ENCODE measurements at places on chromosomes 6 and 20.

- DNase-seq, result peak; percentile 46
Observed at GRCh38 chr6:135851442-135852271, at the start of gene PDE7B. TSS of gene PDE7B (plus strand) at chr6:135851701.

- DNase-seq, result no peak
Observed at GRCh38 chr20:50799890-50800550, 5.2 kb downstream of the BCAS4 start.

GRCh38 chr6:88535306-88535705 lies 369.2 kb upstream of the CNR1 start:
- no peak for DNase-seq

DNA sequence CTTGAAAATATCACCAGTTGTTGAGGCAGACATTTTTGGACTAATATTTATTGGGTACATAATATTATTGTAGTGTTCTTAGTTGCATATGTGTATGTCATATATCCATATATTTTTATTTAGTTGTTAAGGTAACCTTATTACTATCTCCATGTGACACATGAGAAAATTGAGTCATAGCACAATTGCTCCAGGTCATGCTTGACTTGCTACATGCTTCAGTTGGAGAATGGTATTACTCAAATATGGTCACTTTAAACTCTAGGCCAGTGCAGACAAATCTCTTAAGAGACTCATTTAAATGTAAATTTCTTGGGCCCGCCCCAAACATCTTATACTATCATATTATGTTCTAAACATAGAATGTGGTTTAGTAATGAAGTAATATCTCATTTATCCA lies 246.1 kb downstream of the RIMS1 start:
- no peak for DNase-seq

- DNase-seq, result no peak
Observed at GRCh38 chr6:146741609-146742008, 142.8 kb downstream of the ADGB start.

GRCh38 chr6:502761-503160 lies 111.2 kb downstream of the IRF4 start:
- DNase-seq, result no peak

GRCh38 chr6:20575125-20575524 lies 40.9 kb downstream of the CDKAL1 start:
- no peak for DNase-seq

DNA sequence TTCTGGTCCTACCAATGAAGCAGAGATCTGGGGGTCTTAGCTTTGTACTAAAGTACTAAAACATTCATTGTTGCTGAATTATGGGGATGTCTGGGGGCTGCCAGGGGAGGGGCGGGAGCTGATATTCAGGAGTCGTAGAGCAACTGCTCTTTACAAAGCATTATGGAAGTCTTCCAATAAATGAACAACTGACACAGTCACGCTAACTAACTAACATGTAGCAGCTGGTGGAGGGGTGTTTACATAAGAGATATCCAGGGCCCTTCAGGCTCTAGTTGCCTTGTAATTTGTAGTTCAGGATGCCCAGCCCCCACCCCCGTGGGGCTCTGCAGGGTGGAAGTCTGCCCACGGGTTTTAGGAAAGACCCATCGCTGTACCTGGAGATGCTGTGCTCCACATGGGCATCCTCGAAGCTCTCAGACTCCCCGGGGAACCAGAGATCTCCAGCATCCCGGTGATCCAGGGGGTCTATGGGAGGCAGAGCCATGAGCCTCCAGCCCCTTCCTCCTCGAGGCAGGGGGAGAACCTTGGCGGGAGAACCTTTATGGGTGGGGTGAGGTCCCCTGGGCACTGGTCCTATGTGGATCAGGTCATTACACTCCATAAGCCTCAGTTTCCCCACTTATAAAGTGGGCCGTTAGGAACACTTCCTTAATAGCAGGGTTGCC lies 3.4 kb downstream of the TREM2 start:
- no peak for DNase-seq

DNA sequence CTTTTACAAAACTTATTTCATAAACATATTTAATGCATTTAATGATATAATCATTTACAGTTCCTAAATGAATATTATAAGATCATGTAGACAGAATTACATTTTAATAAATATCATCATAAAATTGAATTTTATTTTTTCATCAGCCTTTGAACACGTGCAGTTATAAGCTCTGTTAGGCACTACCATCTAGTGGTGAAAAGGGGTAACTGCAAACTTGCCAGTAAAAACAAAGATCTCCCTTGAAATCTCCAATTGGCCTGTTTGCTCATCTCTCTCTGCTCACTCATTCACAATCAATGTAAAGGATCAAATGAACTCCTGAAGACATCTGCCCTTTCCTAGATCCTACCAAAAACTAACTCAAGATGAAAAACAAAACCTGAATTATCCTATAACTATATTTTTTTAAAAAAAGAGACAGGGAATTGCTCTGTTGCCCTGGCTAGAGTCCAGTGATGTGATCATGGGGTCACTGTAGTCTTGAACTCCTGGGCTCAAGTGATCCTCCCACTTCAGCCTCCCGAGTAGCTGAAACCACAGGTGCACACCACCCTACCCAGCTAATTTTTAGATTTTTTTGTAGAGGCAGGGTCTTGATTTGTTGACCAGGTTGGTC lies 31.7 kb downstream of the SAMHD1 start:
- DNase-seq, result peak; percentile 75

GRCh38 chr20:36461600-36462439 lies 79.5 kb upstream of the MYL9 start:
- DNase-seq, result peak; percentile 47

GRCh38 chr6:47241742-47242482 lies 67.8 kb downstream of the TNFRSF21 start:
- DNase-seq, result no peak

- DNase-seq, result no peak
Observed at GRCh38 chr6:138468320-138469015, 30.8 kb downstream of the NHSL1 start.

GRCh38 chr20:10236540-10237533 lies 18.2 kb downstream of the SNAP25 start:
- DNase-seq, result no peak

DNA sequence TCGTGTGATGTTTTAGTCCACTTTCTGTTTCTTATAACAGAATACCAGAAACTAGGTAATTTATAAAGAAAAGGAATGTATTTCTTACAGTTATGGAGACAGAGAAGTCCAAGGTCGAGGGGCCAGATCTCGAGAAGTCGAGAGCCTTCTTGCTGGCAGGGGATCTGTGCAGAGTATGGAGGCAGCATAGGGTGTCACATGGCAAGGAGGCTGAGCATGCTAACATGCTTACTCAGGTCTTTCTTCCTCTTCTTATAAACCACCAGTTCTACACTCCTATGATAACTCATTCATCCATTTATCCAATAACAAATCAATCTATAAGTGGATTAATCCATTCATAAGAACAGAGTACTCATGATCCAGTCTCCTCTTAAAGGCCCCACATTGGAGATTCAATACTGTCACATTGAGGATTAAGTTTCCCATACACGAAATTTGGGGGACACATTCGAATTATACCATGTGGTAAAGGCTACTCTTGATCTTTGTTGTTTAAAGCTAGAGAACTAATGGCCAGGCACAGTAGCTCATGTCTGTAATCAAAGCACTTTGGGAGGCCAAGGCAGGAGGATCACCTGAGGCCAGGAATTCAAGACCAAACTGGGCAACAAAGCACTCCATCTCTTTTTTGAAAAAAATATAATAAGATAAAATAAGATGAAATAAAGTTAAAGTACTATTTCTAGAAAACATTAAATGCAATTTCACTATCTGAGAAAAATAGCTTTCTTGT lies 2.1 kb downstream of the GOPC start:
- DNase-seq, result no peak

DNA sequence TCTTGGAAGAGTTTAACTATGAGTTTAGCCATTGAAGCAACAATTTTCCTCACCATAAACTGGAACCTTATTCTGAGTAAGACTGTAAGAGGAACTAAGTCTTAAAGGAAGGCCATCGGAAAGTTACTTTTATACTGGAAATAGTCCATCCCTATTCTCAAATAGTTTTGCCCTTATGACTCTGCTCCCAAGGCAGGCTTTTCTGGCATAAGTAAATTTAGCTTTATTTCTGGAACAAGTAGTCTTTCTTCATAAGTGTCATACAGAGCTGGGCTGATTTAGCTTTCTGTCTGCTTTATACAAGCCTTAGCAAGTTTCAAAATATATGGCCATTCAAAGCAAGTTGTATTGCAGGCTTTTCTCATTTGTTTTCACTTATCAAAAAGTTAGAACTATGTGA lies 328.1 kb downstream of the HACE1 start:
- DNase-seq, result no peak

DNA sequence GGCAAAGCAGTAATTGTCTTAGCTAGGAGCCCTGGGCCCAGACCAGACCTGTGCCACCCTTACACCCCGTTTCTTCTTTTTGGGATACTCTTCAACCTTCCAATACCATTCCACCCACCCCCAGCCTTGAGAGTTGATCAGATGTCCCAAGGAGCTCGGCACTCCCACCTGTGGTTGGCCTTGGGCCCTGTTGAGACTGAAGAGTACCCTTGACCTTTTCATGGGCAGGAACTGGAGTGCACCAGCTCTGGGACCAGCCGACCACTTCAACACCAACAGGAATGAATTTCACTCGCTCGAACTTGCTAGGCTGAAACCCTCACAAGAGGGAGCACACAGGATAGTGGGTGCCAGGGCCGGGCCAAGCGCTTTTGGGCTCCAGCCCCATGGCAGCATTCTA lies 273.6 kb downstream of the PHACTR1 start:
- no peak for DNase-seq

- no peak for DNase-seq
Observed at GRCh38 chr6:165562421-165563090, 100.5 kb downstream of the PDE10A start.

DNA sequence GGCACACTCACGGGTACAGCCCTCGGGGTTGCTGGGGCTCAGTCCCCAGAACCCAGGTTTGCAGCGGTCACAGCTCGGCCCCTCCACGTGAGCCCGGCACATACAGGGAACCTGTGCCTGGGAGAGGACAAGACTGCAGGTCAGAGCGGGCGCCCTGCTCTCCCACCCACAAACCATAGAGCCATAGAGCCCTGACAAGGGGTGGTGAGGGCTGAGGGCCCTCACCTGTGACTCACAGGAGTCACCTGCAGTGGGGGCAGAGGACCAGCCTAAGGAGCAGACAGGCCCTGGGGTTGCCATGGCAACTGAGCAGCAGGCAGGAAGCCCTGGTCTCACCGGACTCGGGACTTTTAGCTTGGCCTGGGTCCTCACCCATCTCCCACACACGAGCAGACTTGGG lies 30.8 kb downstream of the LAMA5 start:
- no peak for DNase-seq

DNA sequence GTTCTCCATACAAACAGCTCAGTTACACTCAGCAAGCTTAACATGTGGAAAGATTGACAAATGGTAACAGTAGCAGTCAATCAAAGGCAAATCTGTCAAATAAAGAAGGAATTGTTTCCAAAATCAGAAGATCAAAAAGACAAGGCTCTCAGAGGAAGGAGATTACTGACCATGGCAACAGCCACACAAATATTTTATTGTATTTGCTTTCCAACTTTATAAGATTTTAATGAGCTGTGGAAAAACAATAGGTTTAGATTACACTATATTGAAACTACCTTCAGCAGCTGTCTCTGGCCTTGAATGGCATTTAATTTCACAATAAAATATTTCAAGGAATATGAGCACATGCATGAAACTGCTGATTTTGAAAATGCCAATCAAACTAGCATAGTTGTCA lies 1143.9 kb upstream of the GJE1 start:
- no peak for DNase-seq

GRCh38 chr6:42877695-42878094 lies 1.7 kb upstream of the RPL7L1 start:
- DNase-seq, result no peak

- DNase-seq, result no peak
Observed at GRCh38 chr6:16539086-16539931, 222.0 kb downstream of the ATXN1 start.

DNA sequence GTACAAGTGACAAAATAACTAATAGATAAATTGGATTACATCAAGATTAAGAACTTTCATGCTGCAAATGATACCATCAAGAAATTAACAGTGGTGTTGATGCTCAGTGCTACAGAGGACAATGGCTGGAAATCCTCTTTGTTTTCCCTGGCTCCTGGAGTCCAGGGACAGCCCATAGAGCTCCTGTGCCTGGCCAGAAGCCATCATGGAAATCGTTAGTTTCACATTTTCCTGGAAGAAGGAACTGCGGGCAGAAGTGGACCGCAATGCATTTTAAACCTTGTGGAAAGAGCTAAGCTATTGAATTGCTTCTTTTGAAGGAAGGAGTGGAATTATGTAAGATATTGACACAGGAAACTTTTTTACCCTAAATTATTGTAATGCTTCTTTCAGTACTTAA lies 276.0 kb downstream of the GJA1 start:
- DNase-seq, result no peak

DNA sequence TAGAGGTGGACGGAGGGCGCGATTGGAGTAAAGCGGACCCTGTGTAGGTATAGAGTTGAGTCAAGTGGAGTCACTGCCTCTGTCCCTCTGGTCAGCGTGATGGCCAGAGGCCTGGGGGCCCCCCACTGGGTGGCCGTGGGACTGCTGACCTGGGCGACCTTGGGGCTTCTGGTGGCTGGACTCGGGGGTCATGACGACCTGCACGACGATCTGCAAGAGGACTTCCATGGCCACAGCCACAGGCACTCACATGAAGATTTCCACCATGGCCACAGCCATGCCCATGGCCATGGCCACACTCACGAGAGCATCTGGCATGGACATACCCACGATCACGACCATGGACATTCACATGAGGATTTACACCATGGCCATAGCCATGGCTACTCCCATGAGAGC lies 479 bp downstream of the SLC39A7 start:
- DNase-seq, result no peak

DNA sequence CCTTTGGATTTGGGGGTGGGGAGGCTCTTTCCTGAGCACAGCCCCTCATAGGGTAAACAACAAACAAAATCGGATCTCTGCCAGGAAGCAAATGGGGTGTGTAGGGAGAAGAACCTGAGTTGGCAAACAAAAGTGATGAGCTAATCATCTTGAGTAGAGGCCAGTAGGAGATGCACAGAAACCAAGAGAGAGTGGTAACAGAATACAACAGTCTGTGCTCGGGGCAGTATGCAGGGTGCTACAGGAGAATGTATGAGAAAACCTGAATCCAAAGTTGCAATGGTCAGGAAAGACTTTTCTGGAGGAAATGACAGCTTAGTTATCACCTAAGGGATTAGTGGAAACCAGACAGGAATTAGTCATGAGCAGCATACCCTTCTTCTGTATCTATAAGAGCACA lies 177.8 kb downstream of the CDKAL1 start:
- no peak for DNase-seq

DNA sequence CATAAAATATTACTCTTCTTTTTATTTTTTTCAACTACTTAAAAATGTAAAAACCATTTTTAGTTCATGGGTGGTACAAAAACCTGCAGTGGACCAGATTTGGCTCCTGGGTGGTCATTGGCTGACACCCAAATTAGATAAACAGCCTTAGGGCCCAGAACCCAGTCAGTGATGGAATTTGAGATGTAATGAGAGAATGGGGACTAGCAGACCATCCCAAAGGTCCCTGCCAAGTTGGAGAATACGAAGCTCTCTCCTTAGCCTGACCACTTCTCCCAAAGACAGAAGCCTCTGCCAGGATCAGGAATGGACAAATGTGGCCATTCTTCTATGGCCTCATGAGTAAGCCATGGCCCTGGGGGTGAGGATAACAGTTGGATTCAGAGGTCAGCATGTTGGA lies 194.7 kb downstream of the NFATC2 start:
- DNase-seq, result no peak
